ENCODE measurements at places on chromosomes 2 and 18.

DNA sequence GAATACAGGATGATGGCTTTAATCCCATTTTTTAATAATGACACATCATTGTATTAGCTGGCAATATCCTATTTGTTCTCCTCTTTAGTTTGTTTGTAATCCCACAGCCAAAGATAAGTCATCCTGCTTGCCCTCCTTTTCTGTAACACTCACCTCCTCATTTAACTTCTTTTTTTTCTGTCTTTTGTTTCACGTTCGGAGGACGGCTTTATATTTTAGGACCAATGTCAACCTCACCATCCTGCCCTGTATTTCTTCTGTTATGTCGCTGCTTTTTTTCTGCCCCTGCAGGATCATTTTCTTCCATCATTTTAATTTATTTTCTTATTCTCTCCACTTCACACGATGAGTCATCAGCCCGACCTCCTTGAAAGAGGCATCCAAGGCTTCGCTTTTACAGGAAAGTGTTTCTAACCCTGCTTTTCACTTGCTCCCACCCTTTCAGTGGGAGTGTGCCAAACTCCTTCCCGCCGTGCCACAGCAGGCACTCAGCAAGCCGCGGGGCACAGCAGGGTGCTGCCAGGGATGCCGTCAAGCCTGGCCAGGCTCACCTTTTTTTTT is 11.4 kb downstream of the RAB31 start:
- DNase-seq: no peak

- no peak for DNase-seq
Measured at GRCh38 chr18:73124175-73124574, 256.4 kb upstream of the NETO1 start.

DNA sequence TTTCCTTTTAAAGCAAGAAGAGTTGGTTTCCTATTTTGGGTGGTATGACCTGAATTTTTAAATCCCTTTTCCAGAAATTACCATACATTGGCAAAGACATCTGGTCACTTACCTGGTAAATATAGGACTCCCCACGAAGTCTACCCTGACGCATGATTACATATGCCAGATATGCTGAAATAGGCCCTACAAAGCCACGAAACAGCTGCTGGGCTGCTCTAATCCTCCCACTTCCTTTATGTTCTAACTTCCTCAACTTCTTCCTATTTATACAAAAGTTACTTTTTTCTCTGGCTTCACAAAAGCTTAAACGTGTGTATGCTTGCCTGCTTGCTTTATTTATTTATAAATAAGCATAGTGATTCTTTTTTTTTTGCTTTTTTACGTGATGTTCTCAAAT is 186.0 kb upstream of the EPHA4 start:
- DNase-seq: no peak

- DNase-seq: no peak
Measured at GRCh38 chr2:201965550-201965949, 68.1 kb upstream of the FZD7 start.

GRCh38 chr18:41144441-41144840 is 810.6 kb upstream of the PIK3C3 start:
- no peak for DNase-seq

DNA sequence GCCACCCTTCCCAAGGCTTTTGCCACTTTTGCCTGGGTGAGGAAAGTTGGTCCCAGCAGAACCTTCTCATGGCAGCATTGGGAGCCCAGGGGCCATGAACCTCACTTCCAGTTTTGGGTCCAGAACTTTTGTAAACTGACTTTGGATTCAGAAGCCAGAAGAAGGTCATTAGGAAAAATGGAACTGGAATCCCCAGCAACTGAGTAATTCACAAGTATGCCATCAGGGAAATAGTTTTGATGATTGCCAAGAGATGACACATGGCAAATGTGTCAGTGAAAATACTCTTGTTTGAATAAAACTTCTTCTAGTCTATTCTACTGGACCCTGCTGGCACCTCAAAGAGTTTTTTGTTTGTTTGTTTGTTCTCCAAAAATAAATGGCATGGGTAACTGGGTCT is 203.7 kb downstream of the SETBP1 start:
- DNase-seq: no peak

- DNase-seq: no peak
Measured at GRCh38 chr18:55349685-55350084, 238.3 kb downstream of the TCF4 start.

DNA sequence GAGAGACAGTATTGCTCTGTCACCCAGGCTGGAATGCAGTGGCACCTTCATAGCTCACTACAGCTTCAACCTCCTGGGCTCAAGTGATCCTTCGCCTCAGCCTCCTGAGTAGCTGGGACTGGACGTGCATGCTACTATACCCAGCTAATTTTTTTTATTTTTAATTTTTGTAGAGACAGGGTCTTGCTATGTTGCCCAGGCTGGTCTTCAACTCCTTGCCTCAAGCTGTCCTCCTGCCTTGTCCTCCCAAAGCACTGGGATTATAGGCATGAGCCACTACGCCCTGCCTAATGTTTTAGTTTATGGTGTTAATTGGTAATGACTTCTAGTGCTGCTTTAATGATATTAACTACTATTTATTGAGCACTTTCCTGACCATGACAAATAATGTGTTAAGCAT is 18.3 kb downstream of the RNF138 start:
- DNase-seq: no peak

DNA sequence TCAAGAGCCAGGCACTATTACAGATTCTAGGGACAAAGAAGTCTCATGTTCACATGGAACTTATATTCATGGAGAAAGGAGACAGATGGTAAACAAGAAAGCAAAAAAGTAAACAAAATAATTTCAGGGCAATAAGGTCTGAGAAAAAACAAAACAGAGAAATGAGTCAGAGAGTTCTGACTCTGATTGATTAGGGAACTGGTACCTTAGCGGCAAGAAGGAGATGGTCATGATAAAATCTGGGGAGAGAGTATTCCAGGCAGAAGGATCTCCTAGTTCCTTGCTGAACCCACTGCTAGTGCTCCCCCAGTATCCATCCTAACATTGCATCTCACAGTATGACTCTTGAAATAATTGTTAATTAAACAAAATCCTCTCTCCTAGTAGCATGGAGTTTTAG is 161.8 kb upstream of the KLF7 start:
- no peak for DNase-seq

GRCh38 chr2:164115806-164116205 is 380.0 kb upstream of the FIGN start:
- no peak for DNase-seq

DNA sequence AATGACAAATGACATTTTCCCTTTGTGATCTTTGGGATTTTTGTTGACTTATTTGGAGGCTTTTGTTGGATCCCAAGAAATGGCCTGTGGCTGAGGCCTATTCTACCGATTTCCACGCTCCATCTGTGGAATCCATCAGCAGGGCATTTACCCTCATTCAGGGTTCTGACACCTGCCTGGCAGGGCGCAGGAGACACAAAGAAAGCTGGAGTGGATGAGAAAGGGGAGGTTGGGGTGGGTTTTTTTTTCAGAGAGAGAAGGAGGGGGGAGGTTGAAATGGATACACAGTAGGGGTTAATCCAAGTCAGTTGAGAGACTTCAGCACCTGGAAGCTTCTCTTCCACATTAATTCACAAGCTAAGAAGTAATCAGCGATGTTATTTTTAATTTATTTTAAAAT is 59.7 kb downstream of the PAX3 start:
- DNase-seq: no peak

GRCh38 chr2:85170938-85171475 is 37.8 kb downstream of the TCF7L1 start:
- DNase-seq: no peak

DNA sequence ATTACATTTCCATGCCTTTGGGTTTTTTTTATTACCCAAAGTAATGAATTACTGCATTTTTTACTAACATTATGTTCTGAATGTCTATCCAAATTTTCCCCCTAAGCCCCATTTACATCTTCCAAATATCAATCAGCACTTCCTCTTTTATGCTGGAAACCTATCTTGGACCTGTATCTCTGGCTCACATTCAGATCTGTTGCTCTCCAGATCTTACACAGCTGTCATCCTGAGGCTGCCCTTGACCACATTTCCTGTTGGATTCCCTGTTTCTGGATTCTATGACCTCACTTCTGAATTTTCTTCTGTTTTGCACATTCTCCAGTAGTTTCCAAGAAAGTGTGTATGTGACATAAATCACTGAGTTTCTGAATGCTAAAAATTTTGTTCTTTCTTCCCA is 146.7 kb downstream of the PDE1A start:
- no peak for DNase-seq

- DNase-seq: no peak
Measured at GRCh38 chr18:38497266-38497665, 931.7 kb upstream of the CELF4 start.

GRCh38 chr2:159199761-159200465 is 86.6 kb downstream of the WDSUB1 start:
- DNase-seq: no peak

- no peak for DNase-seq
Measured at GRCh38 chr2:198756166-198756565, 701.6 kb downstream of the SATB2 start.

DNA sequence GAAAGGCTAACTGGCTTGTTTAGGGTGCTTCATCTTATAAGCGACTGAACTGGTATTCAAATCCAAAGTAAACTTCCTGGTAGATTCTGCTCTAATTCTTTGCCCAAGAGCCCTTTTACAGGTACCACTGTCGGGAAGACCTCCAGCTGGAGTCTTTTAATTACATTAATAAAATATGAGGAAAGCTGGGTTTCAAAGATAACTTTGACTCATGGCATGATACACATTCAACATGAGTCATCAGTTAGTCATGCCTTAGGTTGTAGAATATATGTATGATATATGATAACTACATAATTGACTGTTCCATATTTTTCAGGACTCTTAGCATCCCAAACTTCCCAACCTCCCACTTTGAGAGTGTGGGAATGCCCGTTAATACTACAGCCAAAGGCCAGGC is 32.3 kb downstream of the ZCCHC2 start:
- no peak for DNase-seq

- no peak for DNase-seq
Measured at GRCh38 chr2:128714851-128715312, 396.2 kb upstream of the HS6ST1 start.

GRCh38 chr2:110875384-110875725 is 143.0 kb downstream of the ACOXL start:
- DNase-seq: no peak

DNA sequence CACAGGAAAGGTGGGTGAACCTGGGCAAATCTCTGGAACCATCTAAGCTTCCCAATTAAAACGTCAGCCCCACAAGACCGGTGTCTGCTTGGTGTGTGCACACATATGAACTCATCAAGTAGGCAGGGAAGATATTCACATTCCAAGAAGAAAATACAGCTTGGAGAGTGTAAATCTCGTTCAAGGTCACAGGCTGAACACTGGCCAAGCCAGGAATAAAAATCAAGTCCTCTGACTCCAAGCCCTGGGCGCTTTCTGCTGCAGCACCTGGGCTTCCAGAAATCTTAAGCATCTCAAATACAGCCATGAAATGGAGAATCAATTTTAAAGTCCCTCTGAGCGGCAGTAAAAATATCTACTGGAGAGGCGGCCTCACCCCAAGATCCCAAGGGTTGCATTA is 150.9 kb downstream of the TWIST2 start:
- no peak for DNase-seq

DNA sequence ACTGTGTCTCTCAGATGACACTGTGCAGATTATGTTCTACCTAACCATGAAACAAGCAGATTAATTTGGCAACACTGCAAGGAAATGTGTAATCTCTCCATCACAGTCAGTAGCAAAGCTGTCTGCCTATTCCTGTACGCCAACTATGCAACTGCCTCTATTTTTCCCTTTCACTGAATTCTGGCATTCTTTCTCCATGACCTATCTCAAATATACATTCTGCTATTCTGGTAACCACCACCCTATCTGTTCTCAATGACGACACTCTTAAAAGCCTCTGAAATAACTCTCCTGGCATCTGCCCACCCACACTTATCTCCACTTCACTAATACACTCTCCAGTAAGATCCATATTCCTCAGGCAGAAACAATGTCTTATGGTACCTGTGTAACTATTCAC is 78.7 kb downstream of the ABCA12 start:
- no peak for DNase-seq

DNA sequence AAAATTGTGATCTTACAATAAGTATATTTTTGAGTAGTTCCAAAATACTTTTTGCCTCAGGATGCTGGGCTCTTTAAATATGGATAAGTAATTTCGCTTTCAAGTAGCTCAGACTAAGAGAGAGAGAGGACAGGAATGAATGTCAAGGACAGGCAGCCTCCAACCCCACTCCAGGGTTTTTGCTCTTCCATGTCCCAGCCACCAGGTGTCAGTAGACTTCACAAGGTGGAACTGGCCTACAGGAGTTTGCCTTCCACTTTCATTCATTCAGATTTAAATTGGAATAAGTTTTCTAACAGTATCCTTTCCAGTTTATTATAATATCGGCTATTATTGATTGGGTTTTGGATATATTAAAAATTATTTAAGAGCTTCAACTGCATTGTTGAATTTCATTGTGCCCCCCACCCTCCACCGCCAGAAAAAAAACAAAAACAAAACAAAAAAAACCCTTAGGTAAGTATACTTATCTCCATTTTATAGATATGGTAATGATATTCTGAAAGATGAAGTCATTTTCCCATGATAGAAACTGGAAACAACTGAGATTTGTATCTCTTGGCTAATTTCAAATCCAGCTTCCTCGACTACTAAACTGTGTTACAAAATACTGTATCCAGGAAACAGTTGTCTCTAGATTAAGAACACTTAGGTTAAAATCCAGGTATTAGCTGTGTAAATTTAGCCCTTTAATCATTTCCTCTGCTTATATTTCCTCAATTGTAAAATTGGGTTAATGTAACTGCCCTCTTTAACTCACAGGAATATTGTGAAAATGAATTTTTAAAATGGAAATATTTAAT is 793.1 kb downstream of the ERBB4 start:
- DNase-seq: no peak

DNA sequence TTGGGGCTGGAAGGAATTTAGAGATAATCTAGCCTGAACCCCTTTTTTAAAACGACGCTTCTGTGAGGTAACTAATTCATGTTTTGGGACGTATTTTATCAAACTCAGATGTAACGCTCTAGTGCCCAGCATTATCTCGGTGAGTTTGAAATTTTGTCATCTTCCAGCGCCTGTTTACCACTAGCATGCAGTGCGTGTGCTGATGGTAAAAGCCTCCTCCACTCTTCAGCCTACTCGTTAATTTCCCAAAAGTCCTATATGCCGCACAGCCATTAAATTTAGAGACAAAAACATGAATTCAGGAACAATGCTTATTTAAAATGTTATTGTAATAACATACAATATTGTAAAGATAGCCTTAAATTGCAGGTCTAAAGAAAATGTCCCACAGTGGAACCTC is 2.8 kb downstream of the ZCCHC2 start:
- DNase-seq: no peak

GRCh38 chr2:36677996-36678605 is 18.4 kb upstream of the VIT start:
- DNase-seq: no peak
